ENCODE measurements at places on chromosomes 5 and 9.
A peak's percentile ranks its signal among the peaks of the same experiment; 100 is the strongest.

DNA sequence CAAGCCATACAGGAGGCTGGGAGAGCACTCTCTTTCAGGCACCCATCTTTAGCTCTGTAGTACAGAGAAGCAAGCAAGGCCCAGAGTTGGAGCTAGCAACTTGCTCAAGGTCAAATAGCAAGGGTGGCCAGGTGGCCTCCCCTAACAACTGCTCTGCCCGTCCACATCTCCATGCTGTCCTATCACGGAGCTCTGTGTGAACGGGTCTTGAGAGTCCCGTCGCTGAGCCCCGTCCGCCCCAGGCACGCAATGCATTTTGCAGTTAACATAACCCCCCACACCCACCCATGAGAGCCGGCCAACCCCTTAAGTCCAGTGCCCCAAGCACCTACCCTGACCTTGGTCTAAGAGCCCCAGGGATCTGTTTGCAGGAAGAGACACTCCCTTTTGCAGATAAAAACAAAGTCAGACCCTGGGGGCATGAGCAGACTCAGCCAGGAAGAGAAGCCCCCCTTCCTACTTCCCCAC is 1.5 kb downstream of the RNF44 start:
- DNase-seq = peak; percentile 46

- DNase-seq = no peak
Observed at GRCh38 chr9:133472753-133473378, 6.0 kb downstream of the SLC2A6 start.

DNA sequence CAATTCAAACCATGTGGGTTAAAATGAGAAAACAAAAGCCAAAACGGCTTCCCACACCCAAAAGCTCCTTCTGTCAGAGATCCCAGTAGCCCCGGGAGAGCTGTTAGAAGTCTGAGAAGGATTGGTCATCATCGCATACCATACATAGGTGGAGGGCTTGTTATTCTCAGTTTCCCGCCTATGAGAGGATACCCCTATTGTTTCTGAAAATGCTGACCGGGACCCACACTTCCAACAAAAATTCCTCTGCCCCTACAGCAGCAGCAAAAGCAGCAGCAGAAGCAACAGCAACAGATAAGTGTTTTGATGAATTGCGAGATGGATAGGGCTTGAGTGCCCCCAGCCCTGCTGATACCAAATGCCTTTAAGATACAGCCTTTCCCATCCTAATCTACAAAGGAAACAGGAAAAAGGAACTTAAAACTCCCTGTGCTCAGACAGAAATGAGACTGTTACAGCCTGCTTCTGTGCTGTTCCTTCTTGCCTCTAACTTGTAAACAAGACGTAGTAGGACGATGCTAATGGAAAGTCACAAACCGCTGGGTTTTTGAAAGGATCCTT is at the start of gene TEK:
TEK (plus strand) TSS at position 245 of the 561 bp plus-strand sequence. CDS start 366 bp downstream, outside the sequence.
- DNase-seq = peak; percentile 42

DNA sequence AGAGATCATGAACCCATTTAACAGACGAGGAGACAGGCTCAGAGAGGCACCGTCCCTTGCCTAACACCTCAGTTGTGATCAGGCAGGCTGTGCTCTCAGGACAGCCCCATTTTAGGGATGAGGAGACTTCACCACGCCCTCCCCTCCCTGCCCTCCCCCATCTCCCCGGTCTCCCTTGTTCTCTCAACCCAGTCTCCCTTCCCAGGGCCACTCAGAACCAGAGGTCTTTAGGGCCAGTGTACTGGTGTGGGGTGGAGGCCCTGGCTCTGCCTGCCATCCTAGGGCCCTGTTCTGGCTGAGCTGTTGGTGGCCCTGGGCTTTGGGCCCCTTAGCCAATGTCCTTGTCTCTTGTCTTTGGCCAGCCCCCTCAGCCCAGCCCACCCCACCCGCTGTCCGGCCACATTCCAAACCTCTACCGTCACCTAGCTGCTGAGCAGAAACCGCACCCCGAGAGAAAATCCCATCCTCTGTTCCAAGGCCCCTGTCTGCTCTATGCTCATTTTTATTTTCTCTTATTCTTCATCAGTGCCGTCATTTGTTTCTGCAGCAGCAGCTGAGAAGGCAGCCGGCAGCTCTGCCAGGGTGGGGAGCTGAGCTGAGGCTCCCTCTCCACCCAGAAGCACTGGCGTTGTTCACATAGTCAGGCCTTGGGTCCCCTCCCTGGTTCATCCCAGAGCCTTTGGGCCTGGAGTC is 33.9 kb downstream of the OLFML2A start:
- peak; percentile 98 for DNase-seq

DNA sequence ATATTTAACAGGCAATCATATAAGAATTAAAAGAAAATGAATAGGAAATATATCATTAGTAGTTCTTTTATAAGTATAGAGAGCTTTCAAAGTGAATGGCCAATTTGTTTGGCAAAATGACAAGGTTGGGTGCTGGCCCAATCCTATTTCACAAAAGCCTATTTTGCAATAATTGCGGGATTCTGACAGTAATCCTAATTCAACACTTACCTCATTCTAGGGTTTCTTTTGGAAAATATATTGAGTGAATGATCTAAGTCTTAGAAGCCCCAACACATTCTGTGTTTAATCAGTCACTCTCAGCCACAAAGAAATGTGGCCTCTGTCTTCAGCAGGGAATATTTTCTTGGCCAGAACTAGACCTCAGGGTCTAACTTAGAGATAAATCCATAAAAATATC is 835.9 kb upstream of the ZNF608 start:
- DNase-seq = no peak

GRCh38 chr9:101566904-101567724 is 27.7 kb downstream of the PPP3R2 start:
- DNase-seq = peak; percentile 27

All from astrocyte of the hippocampus (primary cell).